Vein endothelial cell (primary cell): ENCODE measurements at places on chromosomes 3 and 15. TPM values are rescaled to one million over a fixed set of nuclear protein-coding genes. Genes with fewer than 3 reads are reported as not detected.

Gene CKMT1A
- total RNA-seq: not detected in 2 replicates

Gene LMAN1L
- not detected in 2 replicates for total RNA-seq

Gene IL5RA
- not detected in 2 replicates for total RNA-seq

Gene RASGRP1
- under 0.01 and 0.76 TPM in 2 replicates for total RNA-seq

Gene MITF
- 2.1 and 3.3 TPM in 2 replicates for total RNA-seq

Gene PAQR5
- 0.67 TPM in 1 of 2 replicates, not detected in the other for total RNA-seq

Gene RCN2
- total RNA-seq: 39.2 and 52.9 TPM in 2 replicates

Gene CCR9
- total RNA-seq: not detected in 2 replicates

Gene FOXB1
- not detected in 2 replicates for total RNA-seq

Gene GOLGA6A
- not detected in 2 replicates for total RNA-seq

Gene TM6SF1
- 26.3 and 38.2 TPM in 2 replicates for total RNA-seq

Gene TWF2
- 184 and 187 TPM in 2 replicates for total RNA-seq

Gene OR5K2
- total RNA-seq: not detected in 2 replicates

Gene CYP8B1
- not detected in 2 replicates for total RNA-seq

Gene MRAS
- 7.5 and 14.7 TPM in 2 replicates for total RNA-seq

Gene DPPA2
- total RNA-seq: not detected in 2 replicates

Gene ANKRD63
- not detected in 2 replicates for total RNA-seq

Gene PRSS50
- not detected in 2 replicates for total RNA-seq

Gene ELP6
- 30.8 and 33.6 TPM in 2 replicates for total RNA-seq

Gene GRAMD2A
- 0.33 TPM in 1 of 2 replicates, not detected in the other for total RNA-seq

Gene CPA3
- 0.48 and 0.98 TPM in 2 replicates for total RNA-seq

Gene SCAANT1
- not detected in 2 replicates for total RNA-seq

Gene COL7A1
- under 0.01 and 0.19 TPM in 2 replicates for total RNA-seq

Gene MUC20
- total RNA-seq: 0.38 and 2.0 TPM in 2 replicates

Gene RTP4
- total RNA-seq: 0.86 and 2.0 TPM in 2 replicates

Gene AHSG
- total RNA-seq: not detected in 2 replicates

Gene GADL1
- 0.48 and 0.65 TPM in 2 replicates for total RNA-seq

Gene EPHA6
- total RNA-seq: under 0.01 and 0.48 TPM in 2 replicates

Gene ZNF662
- 1.6 and 3.2 TPM in 2 replicates for total RNA-seq

Gene SLITRK3
- total RNA-seq: not detected in 2 replicates

Gene PP2D1
- total RNA-seq: not detected in 2 replicates

Gene CLRN1
- not detected in 2 replicates for total RNA-seq

Gene TRIM59
- total RNA-seq: 19.9 and 26.4 TPM in 2 replicates

Gene RLBP1
- not detected in 2 replicates for total RNA-seq

Gene ASB14
- not detected in 2 replicates for total RNA-seq

Gene PHLDB2
- total RNA-seq: 90.4 and 90.5 TPM in 2 replicates
